ENCODE measurements at places on chromosomes 7 and 10. TPM values are rescaled to one million over a fixed set of nuclear protein-coding genes. Genes with fewer than 3 reads are reported as not detected.

PRF1 gene
- 2.1 TPM for total RNA-seq

UNCX gene
- total RNA-seq = not detected

TWNK gene
- 4.2 TPM for total RNA-seq

OPALIN gene
- total RNA-seq = not detected

CLDN3 gene
- total RNA-seq = 0.52 TPM

OR6V1 gene
- not detected for total RNA-seq

ZMYND11 gene
- total RNA-seq = 35.0 TPM

ASAH2 gene
- total RNA-seq = under 0.01 TPM

FAM221A gene
- total RNA-seq = 0.52 TPM

CDHR3 gene
- total RNA-seq = 12.0 TPM

SFTPD gene
- total RNA-seq = not detected

SLC25A13 gene
- 21.9 TPM for total RNA-seq

SMARCD3 gene
- 101 TPM for total RNA-seq

ATP6V1F gene
- total RNA-seq = 66.3 TPM

ADIRF gene
- total RNA-seq = 11.5 TPM

VSTM2A gene
- not detected for total RNA-seq

CYP3A4 gene
- total RNA-seq = not detected

HEPACAM2 gene
- total RNA-seq = not detected

GOLGA7B gene
- total RNA-seq = not detected

IFIT1B gene
- 2.1 TPM for total RNA-seq

RSPH10B gene
- 2.1 TPM for total RNA-seq

POMZP3 gene
- 4.2 TPM for total RNA-seq

MIOS gene
- total RNA-seq = 35.5 TPM

Data from skeletal muscle tissue (tissue), 5 donors.